Uterus (tissue), 4 donors: ENCODE measurements at places on chromosomes 16 and 17.

DNA sequence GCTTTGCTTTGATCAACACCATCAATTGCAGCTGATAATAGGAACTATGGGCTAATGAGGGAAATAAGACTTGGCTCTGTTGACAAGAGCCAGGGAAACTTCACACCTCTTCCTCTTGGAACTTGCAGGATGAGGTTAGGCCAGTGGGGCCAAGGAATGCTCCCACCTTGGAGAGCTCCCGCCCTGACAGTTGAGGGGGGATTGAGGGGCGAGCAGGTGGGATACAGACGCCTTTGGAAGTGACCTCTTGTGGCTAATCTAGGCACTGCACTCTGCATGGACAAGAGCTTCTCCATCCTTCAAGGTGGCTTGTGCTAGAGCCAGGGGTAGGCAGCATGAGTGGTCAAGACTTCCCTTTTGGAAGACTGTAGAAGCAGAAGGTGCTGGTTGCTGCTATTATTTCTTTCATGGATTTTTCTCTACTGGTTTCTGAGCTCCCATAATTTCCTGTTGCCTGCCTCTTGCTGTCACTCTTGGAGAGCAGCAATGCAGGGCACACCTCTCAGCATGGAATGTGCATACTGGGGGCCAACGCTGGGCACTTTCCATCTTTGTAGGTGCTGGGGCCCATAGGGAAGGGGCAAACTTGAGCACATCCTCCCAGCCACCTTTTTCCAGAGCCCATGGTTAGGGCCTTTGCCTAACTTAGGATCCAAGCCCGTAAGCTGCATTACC, 2.3 kb upstream of the PHF12 start:
- H3K4me3 ChIP-seq = no peak overlapping the region
- peak overlapping the region; percentile 69 for H3K27ac ChIP-seq
- H3K4me1 ChIP-seq = no peaks in the 10 kb centered on the region

- H3K36me3 ChIP-seq = no peaks in the 10 kb centered on the region
- no peaks in the 10 kb centered on the region for H3K27me3 ChIP-seq
- H3K4me1 ChIP-seq = no peaks in the 10 kb centered on the region
- DNase-seq = no peak
- H3K4me3 ChIP-seq = no peak overlapping the region
Measured at GRCh38 chr17:28686296-28686695, 24.3 kb downstream of the SUPT6H start.

- peaks cover 23% of the 10 kb centered on the region for H3K4me1 ChIP-seq
- H3K36me3 ChIP-seq = no peaks in the 10 kb centered on the region
- no peak overlapping the region for H3K4me3 ChIP-seq
Measured at GRCh38 chr16:67441271-67441753, 10.4 kb downstream of the HSD11B2 start.

GRCh38 chr16:2910441-2910969, 1.2 kb upstream of the FLYWCH1 start:
- DNase-seq = no peak
- no peak overlapping the region for H3K27ac ChIP-seq
- no peaks in the 10 kb centered on the region for H3K36me3 ChIP-seq

DNA sequence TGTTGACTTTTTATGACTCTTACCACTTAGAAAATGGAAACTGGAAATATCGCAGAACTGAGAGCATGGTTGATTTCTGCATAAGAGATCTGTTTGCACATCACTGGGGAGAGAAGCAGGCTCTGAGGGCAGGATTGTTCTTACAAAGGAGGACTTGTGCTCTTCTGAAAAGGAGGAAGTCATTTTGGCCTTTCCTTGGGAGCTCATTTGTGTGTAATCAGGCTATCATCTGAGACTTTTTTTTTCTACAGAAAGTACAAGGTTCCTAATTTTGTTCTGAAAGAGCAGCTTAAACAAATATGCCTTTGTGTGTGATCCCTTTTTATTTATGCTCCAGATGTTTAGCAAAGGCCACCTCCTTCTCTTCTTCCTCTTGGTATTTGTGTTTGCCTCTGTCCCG, 145.7 kb upstream of the CACNG5 start:
- no peaks in the 10 kb centered on the region for H3K36me3 ChIP-seq
- H3K4me1 ChIP-seq = no peaks in the 10 kb centered on the region
- no peak overlapping the region for H3K4me3 ChIP-seq
- H3K27ac ChIP-seq = no peak overlapping the region

DNA sequence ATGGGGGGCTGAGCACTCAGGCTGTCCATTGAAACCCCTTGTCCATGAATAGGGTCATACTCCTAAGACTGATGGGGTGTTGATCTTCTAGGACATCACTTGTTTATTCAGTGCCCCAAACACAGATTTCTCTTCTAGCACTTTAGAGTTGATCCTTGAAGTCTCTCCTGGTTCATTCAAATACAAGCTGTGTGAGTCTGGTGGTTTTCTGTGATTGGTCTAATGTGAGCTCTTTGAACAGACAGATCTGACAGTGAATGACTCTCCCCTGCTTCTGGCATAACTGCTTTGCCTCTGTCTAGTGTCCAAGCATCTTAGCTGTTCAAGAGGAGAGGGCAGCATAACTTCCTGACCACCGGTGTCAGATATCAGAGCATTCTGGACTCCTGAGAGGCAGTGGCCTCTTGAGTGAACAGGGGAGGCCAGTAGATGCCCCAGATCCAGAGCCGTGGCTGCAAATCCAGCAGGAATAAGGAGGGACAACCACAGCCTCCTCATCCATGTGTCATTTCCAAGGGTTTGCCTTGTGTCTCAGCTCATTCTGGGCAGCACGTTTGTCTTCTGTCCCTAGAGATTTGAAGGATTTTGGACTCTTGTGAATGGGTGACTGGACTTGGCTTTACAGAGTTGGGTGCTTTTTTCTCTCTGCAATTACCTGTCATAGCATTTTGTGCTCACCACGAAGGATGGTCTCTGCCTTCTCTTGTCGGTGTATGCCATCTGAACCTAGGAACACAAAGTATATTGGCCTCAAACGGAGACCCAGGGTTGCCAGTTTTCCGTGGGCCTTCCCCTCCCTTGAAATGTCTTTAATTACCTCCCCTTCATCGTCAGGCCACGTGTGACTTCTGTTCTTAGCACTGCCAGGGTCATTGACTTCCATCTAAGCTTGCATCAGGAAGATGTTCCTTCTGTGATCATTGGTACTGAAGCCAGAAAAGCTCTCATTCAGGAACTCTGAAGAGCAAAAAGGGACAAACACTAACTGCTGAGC, 13.9 kb upstream of the CLEC18C start:
- H3K36me3 ChIP-seq = no peaks in the 10 kb centered on the region
- DNase-seq = no peak
- no peaks in the 10 kb centered on the region for H3K27me3 ChIP-seq
- no peak overlapping the region for H3K4me3 ChIP-seq
- H3K4me1 ChIP-seq = no peaks in the 10 kb centered on the region

- no peaks in the 10 kb centered on the region for H3K4me1 ChIP-seq
- H3K27ac ChIP-seq = no peak overlapping the region
- no peaks in the 10 kb centered on the region for H3K27me3 ChIP-seq
- DNase-seq = no peak
Measured at GRCh38 chr17:4340914-4341615, 25.4 kb downstream of the UBE2G1 start.

- no peak for DNase-seq
- H3K4me3 ChIP-seq = no peak overlapping the region
- no peaks in the 10 kb centered on the region for H3K4me1 ChIP-seq
Measured at GRCh38 chr17:78484271-78485246, 92.6 kb downstream of the DNAH17 start.

GRCh38 chr17:9185688-9186284, 164.5 kb downstream of the NTN1 start:
- no peak overlapping the region for H3K4me3 ChIP-seq
- H3K27ac ChIP-seq = no peak overlapping the region
- no peaks in the 10 kb centered on the region for H3K36me3 ChIP-seq

- H3K27me3 ChIP-seq = no peaks in the 10 kb centered on the region
- H3K36me3 ChIP-seq = no peaks in the 10 kb centered on the region
- no peaks in the 10 kb centered on the region for H3K4me1 ChIP-seq
- no peak for DNase-seq
- H3K4me3 ChIP-seq = no peak overlapping the region
- peak overlapping the region; percentile 29 for H3K27ac ChIP-seq
Measured at GRCh38 chr17:34300652-34301370, 15.3 kb downstream of the CCL11 start.

- peaks cover 12% of the 10 kb centered on the region for H3K4me1 ChIP-seq
- peak overlapping the region; percentile 86 for H3K27ac ChIP-seq
- H3K4me3 ChIP-seq = peak overlapping the region; percentile 70
- H3K36me3 ChIP-seq = no peaks in the 10 kb centered on the region
Measured at GRCh38 chr16:30368792-30369090, 1.6 kb downstream of the TBC1D10B start.

DNA sequence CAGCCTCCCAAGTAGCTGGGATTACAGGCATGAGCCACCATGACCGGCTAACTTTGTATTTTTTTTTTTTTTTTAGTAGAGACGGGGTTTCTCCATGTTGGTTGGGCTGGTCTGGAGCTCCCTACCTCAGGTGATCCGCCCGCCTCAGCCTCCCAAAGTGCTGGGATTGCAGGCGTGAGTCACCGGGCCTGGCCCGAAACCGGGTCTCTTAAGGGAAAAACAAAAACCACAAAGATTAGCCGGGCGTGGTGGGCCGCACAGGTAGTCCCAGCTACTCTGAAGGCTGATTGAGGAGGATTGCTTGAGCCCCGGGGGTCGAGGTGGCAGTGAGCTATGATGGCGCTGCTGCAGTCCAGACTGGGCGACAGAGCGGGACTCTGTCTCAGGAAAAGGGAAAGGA, 19.9 kb upstream of the RBL2 start:
- H3K4me1 ChIP-seq = no peaks in the 10 kb centered on the region
- no peaks in the 10 kb centered on the region for H3K27me3 ChIP-seq
- H3K36me3 ChIP-seq = no peaks in the 10 kb centered on the region

GRCh38 chr16:89331371-89332109, 114.0 kb downstream of the ZNF778 start:
- no peaks in the 10 kb centered on the region for H3K36me3 ChIP-seq
- no peak overlapping the region for H3K4me3 ChIP-seq
- H3K4me1 ChIP-seq = peaks cover 14% of the 10 kb centered on the region
- H3K27me3 ChIP-seq = no peaks in the 10 kb centered on the region
- DNase-seq = no peak

- H3K27me3 ChIP-seq = no peaks in the 10 kb centered on the region
- no peaks in the 10 kb centered on the region for H3K4me1 ChIP-seq
- no peak overlapping the region for H3K27ac ChIP-seq
- no peaks in the 10 kb centered on the region for H3K36me3 ChIP-seq
- H3K4me3 ChIP-seq = no peak overlapping the region
Measured at GRCh38 chr16:23062524-23062923, 86.7 kb downstream of the USP31 start.

DNA sequence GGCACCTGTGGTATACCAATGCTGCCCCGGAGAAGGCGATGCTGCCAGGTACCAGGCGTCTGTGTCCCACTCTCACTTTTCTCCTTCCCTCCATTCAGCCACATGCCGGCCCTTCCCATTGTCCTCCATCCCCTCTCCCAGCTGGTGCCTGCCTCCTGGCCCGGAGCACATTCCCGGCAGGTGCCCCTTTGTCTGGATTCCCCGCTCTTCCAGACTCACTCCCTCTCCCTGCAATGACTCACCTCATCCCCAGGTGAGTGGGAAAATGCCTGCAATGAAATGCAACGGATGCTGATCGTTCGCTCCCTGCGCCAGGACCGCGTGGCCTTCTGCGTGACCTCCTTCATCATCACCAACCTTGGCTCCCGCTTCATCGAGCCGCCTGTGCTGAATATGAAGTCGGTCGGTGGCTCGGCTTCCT, 10.4 kb upstream of the KDM6B start:
- no peak for DNase-seq
- no peaks in the 10 kb centered on the region for H3K27me3 ChIP-seq
- no peak overlapping the region for H3K27ac ChIP-seq

- no peak for DNase-seq
- no peaks in the 10 kb centered on the region for H3K36me3 ChIP-seq
- H3K27me3 ChIP-seq = no peaks in the 10 kb centered on the region
- H3K4me1 ChIP-seq = no peaks in the 10 kb centered on the region
Measured at GRCh38 chr16:4714996-4715395, 19.1 kb downstream of the ANKS3 start.

DNA sequence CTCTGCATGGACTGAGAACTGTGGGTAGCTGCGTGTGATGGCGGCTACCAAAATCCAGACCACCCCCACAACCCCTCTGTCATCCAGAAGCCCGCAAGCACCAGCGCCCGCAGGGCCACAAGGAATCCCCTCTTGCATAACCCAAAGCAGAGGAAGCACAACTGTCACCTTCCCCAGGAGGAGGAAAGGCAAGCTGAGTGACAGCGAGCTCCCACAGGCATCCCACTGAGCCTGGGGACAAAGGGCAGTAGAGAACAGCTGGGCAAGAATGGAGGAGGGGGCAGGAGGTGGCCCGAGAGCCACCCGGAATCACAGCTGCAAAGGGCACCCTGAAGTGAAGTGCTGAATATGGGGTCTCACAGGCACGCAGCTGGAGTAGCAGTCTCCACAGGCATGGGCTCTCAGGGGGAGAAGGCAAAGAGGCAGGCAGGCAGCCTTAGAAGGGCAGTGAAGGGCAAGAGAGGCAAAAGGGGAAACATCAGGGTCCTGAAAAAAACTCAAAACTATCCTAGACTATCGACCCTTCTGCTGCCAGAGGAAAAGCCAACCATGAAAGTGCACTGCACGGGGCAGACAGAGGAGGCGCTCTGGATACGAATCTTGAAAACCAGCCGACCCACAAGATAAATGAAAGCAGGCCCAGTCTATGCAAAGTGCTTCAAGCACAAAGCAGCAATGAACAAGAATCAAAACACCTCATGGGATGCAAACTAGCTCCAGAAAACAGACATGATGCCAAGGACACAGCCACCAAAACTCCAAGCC, 17.1 kb downstream of the USP36 start:
- H3K27me3 ChIP-seq = no peaks in the 10 kb centered on the region
- no peaks in the 10 kb centered on the region for H3K4me1 ChIP-seq
- DNase-seq = no peak
- H3K36me3 ChIP-seq = no peaks in the 10 kb centered on the region
- no peak overlapping the region for H3K4me3 ChIP-seq
